ENCODE measurements at places on chromosomes 16 and 17.

DNA sequence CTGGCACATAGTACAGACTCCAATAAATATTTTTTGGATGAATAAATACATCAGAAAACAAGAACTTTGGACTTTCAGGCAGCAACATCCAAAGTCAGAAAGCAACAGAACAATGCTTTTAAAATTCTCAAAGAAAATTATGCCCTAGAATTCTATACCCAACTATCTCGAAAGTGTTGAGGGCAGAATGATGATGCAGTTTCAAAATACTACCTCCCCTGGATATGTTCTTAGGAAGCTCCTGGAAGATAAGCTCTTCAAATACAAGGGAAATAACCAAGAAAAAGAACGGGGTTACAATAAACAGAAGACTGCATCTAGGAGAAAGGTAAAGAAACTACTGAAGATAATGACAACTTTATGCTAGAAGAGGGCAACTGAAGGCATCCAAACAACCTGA, 11.0 kb downstream of the SIAH1 start:
- DNase-seq: no peak

GRCh38 chr17:9668517-9668916, 23.2 kb downstream of the USP43 start:
- no peak for DNase-seq

- peak; percentile 41 for DNase-seq
Observed at GRCh38 chr16:65229191-65229662, 107.4 kb upstream of the CDH11 start.

DNA sequence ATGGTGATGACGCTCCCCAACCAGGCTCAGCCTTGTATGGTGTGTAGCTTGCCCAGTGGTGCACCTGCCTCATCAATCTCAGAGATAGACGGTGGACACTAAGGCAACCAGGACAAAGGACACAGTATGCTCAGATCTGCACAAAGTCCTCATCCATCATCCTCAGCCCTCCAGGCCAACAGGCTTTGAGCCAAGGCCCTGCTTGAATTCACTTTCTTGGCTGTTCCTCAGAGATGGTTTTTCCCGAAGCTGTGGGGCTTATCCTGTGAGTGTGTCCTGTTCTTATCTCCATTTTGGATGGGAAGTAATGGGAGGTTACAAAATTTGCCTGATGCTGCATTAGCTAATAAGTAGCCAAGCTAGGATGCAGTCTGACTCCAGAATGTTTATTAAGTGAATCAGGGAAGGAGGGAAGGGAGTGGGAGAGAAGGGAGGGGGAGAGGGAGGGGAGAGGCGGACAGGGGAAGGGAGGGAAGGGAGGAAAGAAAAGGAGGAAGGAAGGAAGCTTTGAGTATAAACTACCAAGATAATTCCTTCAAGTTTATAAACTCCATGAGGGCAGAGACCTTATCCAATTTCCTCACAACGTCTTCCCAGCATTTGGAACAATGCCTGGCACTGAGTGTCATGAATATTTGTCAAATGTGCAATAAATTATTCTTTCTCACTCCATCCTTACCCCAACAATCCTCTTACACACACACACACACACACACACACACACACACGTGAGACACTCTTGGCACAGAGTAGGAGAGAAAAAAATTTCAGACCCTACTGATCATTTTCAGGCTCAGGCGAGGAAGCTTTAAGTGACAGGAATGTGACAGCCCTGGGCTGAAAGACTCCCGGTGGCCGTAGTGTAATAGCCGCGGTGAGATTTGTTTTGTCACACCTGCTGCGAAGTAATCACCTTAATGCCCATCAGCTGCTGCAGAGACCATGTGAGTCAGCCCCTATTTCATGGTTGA, 84.3 kb downstream of the BMERB1 start:
- DNase-seq: peak; percentile 54

- no peak for DNase-seq
Observed at GRCh38 chr17:28857905-28858800, 3.3 kb downstream of the ERAL1 start.

- no peak for DNase-seq
Observed at GRCh38 chr17:81517009-81517338, 4.4 kb upstream of the ACTG1 start.

- no peak for DNase-seq
Observed at GRCh38 chr16:72785171-72785570, 262.8 kb downstream of the ZFHX3 start.

- no peak for DNase-seq
Observed at GRCh38 chr16:62692685-62693084, 656.4 kb upstream of the CDH8 start.

- DNase-seq: no peak
Observed at GRCh38 chr17:4766201-4766600, 5.5 kb upstream of the TM4SF5 start.

DNA sequence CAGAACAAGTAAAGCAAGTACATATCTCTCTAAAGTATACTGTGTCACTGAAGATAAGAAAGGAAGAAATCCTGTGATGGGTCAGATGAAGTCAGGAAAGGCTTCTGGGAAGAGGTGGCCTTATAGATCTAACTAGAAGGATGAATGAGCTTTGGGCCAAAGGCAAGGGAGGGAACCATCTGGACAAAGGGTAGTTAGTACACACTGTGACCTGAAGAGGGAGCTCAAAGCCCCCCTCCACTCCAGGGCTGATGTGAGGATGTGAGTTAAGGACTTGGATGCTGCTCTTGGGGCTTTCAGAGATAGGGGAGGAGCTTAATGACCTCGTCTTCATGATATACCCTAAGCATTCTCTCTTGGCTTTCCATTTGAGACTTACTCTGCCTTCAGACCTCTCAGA, 185.3 kb upstream of the CACNG3 start:
- no peak for DNase-seq

DNA sequence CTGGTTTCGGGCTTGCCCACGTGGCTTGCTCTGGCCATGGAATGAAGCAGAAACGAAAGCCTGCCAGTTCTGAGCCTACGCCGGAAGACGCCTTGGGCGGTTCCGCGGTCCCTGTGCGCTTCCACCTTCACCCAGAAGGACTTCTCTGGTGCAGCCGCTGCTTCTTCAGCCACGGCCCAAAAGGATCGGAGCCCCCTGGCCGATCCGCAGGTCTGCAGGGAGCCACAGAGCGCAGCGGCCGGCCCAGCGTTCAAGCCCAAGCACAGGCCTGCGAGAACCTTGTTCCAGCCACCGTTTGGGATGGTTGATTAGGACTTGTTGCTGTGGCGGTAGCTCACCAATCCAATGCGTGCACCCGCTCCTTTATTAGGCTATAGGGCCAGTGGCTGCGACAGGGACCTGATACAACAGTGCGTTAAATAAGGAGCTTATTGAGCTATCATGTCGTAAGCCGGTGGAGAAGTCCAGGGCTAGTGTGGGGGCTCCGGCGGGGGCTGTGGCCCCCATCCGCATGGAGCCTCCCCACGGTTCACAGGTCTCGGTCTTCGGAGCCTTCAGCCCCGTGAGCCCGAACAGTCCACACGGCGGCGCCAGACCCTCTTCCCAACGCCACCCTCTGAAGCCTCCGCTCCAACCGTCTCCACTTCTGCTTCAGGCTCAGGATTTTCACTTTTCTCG, 10.2 kb upstream of the MPP2 start:
- no peak for DNase-seq

DNA sequence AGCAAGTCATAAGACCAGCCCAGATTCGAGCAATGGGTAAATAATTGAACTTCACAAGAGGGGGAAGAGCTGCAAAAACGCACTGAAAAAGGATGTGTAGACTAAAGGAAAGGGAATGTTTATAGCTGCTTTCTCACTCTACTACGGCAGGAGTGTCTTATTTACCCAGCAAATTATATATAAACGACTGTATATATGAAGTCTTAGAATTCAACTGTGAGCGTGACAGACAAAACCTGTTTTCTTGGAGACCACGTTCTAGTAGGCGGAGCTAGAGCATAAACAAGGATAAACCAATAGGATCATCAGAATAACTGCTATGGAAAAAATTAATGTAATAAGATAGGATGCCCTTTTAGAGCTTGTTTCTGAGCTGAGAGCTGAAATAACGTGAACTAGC, 394.6 kb upstream of the MON1B start:
- DNase-seq: no peak

GRCh38 chr16:51407199-51407598, 256.1 kb upstream of the SALL1 start:
- DNase-seq: no peak

- DNase-seq: no peak
Observed at GRCh38 chr16:57618296-57619132, 9.9 kb upstream of the ADGRG1 start.

DNA sequence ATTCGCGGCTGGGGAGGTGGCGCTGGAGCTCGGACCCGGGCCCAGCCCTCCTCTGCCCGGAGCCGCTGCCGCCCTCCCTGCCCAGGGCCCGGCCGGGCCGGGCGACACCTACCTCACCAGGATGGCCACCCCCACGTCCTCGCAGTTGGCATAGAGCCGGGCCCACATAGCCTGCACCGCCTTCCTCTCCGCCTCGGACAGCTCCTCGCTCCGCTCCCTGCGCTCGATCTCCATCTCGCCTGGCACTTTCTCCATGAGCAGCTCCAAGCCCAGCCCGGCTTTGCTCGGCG, 276 bp downstream of the CYGB start:
- no peak for DNase-seq

DNA sequence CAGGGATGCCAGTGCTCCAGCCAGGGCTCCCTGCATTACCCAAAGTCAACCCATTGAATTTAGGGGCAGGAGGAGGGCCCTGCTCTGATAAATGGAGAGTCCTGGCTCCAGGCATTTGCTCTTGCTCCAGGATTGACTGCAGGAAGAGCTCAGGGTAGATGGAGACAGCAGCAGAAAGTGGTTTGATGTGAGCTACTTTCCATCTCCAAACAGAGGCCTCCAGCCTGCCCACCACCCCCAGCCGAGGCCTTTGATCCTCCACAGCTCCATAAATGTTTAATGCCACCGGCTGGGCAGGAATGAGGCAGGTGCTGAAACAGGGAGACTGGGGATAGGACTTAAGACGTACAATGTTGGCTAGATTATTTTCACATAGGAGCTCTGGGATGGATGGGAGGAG, 4.3 kb upstream of the SEZ6 start:
- DNase-seq: no peak

- no peak for DNase-seq
Observed at GRCh38 chr17:37490022-37490587, 414 bp downstream of the DUSP14 start.

GRCh38 chr17:78001182-78001581, 42.7 kb downstream of the TNRC6C start:
- DNase-seq: no peak

GRCh38 chr16:27239026-27239425, 29.5 kb downstream of the NSMCE1 start:
- DNase-seq: no peak

DNA sequence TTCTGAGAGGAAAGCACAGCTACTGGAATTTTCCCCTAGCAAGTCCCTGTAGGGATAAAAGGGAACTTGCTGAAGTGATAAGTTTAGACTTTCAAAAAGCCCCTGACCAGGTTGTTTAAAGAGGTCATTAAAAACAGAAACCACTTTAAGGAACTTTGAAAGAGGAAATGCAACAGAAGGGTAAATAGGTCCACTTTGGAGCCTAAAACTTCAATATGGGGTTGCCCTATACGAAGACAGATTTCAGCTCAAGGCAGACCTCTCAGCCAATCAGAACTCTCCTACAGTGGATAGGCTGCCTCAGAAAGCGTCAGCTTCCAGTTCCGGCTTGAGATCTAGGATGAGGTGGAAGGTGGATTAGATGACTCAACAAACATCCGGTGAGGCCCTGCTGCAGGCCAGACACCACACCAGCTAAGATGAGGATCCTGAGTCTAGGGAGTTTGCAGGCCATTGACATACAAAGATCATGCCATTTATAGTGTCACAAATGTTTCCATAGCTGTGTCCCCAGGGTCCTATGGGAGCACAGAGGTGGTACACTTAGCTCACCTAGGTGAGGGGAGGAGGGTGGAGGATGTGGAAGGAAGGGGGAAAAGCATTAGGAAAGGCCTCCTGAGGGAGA, 7.9 kb upstream of the MFSD6L start:
- DNase-seq: no peak

GRCh38 chr16:52456368-52456767, 90.6 kb downstream of the TOX3 start:
- no peak for DNase-seq

GRCh38 chr17:77516902-77517301, 376.1 kb downstream of the SEC14L1 start:
- DNase-seq: no peak

GRCh38 chr16:55323637-55324271, at the start of gene IRX6:
TSS of gene IRX6 (plus strand) at chr16:55324203. CDS start at chr16:55325092, 889 bp downstream.
- DNase-seq: peak; percentile 5

DNA sequence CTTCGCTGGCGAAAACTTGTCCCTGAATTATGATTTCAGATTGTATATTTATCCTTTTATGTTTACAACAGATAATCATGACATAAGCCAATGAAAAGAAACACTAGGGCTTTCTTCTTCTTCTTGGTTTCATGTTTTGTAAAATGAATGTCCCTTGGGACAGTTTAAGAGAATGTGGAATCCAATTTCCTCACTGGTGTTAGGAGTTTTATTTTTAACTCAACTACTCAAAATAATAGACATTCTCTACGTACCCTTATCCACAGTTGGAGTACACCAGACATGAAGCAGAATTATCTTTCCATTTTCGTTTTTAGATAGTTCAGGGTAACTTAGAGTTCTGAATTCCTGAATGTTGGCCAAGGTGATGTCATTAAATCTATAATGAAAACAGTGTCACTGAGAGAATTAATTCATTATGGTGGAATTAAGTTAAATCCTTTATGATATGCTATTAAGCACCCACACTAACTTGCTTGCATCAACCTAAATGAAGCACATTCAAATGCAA, 43.4 kb downstream of the IRX6 start:
- peak; percentile 27 for DNase-seq

GRCh38 chr17:60089096-60089806, 10.5 kb upstream of the HEATR6 start:
- no peak for DNase-seq

DNA sequence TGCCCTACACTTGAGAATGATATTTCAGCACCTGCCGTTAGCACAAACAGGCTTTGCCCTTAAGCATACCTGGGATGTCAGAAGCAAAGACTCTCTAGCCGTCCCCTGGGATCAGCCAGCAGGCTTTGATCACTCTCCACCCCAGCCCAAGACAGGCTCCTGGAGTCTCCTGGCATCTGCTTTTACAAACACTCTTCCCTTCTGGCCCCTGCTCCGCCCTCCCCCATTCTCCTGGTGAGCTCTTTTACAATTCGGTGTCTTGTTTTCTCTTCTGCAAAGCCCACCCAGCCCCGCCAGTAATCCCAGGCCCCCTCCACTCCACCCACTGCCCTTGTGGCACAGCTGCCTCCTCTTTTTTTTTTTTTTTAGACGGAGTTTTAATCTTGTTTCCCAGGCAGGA, 50.4 kb downstream of the KATNIP start:
- DNase-seq: no peak
